ENCODE measurements at places on chromosomes 5 and 9.

GRCh38 chr9:27770541-27770940 lies 197.3 kb upstream of the C9orf72 start:
- no peak for DNase-seq

GRCh38 chr5:93595420-93596147 lies 12.6 kb downstream of the NR2F1 start:
- DNase-seq, result no peak

- DNase-seq, result no peak
These were observed 532.0 kb upstream of the GRAMD2B start for GRCh38 chr5:125891061-125891725.

DNA sequence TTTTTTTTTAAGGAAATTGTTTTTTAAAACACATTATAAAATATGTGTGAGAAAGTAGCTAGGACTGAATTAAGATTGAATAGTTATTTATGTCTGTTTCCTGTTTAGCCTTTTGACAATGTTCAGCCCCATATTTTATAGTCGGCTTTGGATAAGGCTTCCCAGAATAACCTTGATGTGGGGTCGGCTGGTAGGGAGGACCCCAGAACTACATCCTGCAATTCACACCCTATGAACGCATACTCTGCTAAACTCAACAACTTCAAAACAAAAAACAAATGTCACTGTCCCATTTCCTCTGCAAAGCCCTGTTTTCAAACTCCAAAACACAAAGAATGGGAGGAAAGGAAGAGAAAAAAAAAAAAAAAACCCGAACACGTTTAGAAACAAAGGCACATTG lies 63.1 kb downstream of the ARL15 start:
- DNase-seq, result no peak

- no peak for DNase-seq
These were observed 94.7 kb downstream of the RICTOR start for GRCh38 chr5:38979535-38979934.

DNA sequence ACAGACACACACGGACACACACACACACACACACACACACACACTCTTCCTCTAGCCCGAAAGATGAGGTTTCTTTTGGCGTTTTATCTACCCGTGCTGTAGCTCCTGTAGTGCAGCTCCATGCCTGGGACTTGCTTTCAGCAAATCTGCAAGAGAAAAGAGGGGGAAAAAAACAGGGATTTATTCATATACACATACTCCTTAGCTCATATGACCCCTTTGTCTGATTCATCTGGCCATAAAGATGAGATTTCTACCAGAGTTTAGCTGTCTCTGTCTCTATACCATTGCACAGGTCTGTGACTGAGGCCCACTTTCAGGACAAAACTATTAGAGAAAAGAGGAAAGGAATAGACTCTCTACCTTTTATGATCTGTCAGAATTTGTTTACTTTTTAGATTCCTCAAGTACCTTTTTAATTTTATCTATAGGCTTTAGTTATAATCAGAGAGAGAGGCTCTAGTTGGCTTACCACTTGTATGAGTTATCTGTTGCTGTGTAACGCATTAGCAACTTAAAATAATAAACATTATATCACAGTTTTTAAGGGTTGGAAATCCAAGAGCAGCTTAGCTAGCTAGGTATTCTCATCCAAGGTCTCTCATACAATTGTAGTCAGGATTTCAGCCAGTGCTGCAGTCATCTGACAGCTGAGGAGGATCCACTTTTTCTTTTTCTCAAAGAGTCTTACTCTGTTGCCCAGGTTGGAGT lies 14.7 kb downstream of the SNX2 start:
- DNase-seq, result no peak

DNA sequence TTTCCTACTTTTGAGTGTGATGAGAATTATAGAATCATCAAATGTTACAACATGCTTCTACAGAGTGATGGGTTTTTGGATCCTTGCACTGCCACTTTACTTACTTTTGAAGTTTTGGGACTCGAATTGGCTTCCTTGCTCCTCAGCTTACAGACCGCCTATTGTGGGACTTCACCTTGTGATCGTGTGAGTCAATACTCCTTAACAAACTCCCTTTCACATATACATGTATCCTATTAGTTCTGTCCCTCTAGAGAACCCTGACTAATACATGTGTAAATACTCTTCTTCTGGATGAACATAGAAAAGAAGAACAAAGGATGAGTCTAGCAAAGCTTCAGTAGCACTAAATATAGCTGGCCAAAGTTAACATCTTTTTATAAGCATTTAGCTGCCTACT lies 98.7 kb upstream of the PDE4D start:
- no peak for DNase-seq

GRCh38 chr9:126723807-126724172 lies 81.0 kb upstream of the ZBTB43 start:
- DNase-seq, result no peak

DNA sequence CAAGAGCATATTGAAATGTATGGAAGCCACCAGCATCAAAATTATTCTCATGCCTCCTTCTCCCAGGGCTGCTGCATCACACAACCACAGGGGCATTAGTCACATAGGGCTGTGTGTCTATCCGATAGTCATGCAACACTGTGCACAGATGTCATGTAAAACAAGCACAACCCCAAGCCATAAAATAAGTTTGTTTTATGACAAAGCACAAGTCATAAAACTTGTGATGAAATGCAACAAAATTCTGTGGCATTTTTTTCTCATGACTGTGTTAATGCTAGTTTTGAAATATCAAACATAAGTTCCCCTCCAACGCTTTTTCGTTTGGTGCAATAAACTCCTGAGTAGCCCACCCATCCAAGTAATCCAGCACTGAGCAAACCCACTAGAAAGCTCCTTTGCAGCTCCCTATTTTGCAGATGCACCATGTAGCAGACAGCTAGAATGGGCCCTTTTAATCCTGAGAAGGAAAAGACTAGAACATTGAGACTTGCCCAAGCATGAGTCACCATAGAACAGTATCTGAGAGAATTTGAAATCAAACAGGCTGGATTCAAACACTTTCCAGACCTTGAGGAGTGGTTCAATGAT lies 93.3 kb upstream of the ZNF366 start:
- no peak for DNase-seq

DNA sequence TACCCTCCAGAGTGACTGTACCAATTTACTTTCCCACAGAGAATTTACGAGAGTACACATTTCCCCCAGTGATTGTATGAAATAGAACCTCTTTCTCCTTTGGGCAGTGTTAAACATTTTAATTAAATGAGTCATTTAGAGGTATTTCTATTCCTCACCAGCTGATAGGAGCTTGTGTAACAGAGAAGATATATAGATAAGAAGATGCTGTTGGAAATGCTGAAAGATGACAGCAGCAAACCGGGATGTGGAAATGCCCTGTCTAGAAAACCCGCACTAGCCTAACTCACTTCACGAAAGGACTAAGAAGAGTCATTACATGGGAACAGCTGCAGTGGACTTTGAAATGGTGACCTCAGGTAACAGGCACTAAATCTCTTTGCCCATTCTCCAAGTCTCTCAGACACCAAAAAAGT lies 68.3 kb downstream of the LPAR1 start:
- DNase-seq, result no peak

GRCh38 chr5:152956943-152957613 lies 533.4 kb upstream of the GRIA1 start:
- DNase-seq, result no peak

DNA sequence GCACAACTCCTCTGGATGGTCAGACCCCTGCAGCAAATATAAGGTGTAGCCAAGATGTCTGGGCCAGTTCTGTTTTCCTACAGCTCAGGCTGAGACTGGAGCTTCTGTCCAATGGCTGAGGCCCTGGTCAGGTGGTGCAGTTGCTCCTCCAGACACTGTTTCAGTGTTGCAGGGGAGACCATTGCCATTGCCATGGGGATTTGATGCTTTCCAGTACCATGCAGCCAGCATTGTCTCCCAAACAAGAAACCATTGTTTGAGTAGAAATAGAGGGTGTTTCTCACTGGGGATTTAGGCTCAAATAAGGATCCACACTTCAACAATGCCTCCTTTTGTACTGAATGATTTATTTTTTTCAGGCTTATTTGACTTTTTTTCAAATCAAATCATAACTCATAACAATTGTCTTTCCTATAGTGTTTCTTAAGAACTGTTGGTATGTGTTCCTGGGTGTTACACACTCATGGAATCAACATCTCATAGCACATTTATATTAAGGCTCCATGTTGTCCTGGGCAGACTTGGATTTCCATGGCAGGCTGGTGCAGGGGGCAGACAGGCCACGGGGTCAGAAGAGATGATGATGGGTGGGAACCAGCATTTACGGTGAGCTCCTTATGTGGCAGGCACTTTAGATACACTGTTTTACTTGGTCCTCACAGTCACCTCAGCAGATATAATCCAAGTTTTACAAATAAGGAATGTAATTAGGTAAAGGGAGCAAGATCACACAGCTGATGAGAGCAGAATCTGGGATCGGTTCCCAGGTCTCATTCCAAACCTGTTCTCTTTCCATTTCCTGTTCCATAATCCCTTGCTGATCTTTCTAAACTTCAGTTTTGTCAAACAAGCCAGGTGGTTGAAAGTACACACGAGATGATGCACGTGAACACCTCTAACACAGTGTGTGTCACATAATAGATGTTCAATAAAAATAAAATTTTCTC lies 95.9 kb upstream of the GNAQ start:
- no peak for DNase-seq

- DNase-seq, result no peak
These were observed 3.8 kb downstream of the ACTBL2 start for GRCh38 chr5:57478826-57479225.

Measured in activated naive CD4-positive, alpha-beta T cell treated with anti-CD3 and anti-CD28 coated beads, Interleukin-2, amount 50 U/mL, for 72 hours (primary cell).